ENCODE measurements at places on chromosomes 11 and 22.

DNA sequence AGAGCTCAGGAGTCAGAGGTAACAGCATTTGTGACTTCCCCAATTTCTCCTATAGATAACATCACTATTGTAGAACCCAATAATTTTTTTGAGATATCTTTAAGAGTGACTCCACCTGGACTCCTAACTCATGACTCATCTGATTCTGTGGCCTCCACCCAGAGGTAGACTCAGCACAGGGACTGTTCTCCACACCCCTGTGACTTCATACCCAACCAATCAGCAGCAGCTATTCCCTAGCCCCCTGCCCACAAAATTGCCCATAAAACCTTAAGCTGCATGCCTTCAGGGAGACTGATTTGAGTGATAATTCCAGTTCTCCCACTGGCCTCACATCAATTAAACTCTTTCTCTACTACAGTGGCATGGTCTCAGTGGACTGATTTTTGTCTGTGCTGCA, 475.4 kb upstream of the FAT3 start:
- DNase-seq: no peak

GRCh38 chr11:128776424-128777284, 82.8 kb downstream of the FLI1 start:
- peak; percentile 62 for DNase-seq

GRCh38 chr11:57571606-57572005, 4.1 kb upstream of the UBE2L6 start:
- no peak for DNase-seq

- DNase-seq: no peak
These were observed 7.8 kb downstream of the PRG3 start for GRCh38 chr11:57373146-57373545.

GRCh38 chr22:32618441-32619140, 144.0 kb downstream of the FBXO7 start:
- DNase-seq: no peak

GRCh38 chr11:2402106-2402505, 1.6 kb downstream of the TSSC4 start:
- no peak for DNase-seq

DNA sequence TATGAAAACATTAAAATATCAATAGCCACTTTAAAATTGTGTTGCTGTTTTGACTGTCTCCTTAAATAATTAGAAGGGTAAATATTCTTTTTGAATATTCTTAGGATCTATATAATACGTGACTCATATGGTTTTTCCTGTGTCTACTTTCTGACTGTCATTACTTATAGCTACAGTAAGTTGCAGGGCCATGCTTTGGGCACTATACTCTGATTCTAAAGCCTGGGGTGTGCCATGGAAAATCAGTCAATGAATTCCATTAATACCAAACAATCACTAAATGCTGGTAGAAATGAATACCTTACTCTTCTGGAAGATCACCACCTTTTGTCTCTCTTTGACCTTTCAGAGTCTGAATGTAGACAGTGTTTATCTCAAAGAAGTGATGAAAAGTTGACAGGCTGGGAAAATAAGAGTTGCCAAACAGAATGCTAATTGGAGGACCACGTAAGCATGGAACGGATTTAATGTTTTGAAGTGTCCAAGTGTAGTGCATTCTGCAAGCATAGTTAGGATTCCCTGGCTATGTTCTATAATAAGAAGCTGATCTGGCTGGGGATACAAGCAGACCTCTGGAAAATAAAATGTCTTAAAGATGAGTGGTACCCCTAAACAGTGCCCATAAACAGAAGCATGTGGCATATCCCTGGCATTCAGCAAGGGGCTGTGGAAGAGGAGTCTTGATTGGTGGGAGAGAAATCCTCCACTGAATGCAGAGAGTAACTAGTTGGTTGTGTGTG, 16.8 kb downstream of the LUZP2 start:
- no peak for DNase-seq

DNA sequence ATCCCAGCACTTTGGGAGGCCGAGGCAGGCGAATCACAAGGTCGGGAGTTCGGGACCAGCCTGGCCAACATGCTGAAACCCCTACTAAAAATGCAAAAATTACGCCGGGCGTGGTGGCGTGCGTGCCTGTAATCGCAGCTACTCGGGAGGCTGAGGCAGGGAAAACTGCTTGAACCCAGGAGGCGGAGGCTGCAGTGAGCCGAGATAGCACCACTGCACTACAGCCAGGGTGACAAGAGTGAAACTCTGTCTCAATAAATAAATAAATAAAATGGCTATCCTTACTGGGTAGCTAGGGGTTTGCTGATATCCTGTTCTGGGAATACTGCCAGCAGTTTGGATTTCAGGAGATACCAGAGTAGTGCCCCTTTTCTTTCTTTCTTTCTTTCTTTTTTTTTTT, 2.4 kb upstream of the RBM14 start:
- no peak for DNase-seq

DNA sequence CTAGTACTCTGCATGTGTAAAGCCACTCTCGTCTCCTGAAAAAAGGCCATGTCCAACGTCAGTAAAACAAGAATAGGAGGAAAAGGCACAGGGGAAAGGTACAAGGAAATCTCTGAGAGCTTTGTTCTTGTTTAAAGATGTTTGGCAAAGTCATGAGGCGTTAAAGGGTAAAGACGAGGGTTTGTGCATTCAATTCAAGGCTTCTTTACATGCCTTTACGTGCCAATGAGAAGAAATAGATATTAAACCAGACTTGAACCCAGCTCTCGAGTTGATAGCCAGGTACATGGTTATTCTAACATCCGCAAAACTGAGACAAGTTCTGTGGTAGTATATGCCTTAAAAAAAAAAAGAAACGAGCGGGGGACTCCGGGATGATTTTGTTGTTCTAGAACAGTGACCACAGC, 704 bp upstream of the CFL1 start:
- peak; percentile 30 for DNase-seq

DNA sequence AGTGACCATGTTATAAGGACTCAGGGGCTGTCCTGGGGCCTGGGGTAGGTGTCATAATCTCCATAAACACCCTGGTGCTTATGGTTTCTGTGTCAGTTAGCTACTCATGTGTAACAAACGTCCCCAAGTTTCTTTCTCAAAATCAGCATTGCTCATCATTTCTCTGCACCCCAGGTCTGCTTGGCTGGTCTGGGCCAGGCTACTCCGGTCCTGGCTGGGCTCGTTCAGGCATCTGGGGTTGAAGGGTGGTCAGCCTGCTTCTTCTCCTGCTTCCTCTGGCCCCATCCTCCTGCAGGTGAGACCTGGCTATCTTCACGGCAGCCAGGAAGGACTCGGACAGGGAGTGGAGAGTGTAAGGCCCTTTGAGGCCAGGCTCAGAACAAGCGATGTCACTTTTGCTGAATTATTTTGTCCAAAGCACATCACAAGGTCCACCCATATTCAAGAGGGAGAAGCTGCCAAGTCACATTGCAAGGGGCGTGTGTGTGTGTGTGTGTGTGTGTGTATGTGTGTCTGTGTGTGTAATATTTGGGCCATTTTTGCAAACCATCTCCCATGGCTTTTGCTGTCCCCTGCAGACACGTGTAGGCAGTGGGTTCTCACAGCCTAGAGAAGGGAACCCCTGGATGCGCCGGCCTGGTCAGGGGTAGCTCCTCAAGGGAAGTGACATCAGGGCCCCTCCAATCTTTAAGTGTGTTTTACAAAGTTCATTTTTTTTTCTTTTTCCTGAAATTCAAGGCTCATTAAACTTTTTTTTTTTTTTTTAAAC, 535.8 kb downstream of the TBC1D22A start:
- DNase-seq: no peak

GRCh38 chr11:28107191-28107749, 686 bp downstream of the KIF18A start:
- peak; percentile 36 for DNase-seq

DNA sequence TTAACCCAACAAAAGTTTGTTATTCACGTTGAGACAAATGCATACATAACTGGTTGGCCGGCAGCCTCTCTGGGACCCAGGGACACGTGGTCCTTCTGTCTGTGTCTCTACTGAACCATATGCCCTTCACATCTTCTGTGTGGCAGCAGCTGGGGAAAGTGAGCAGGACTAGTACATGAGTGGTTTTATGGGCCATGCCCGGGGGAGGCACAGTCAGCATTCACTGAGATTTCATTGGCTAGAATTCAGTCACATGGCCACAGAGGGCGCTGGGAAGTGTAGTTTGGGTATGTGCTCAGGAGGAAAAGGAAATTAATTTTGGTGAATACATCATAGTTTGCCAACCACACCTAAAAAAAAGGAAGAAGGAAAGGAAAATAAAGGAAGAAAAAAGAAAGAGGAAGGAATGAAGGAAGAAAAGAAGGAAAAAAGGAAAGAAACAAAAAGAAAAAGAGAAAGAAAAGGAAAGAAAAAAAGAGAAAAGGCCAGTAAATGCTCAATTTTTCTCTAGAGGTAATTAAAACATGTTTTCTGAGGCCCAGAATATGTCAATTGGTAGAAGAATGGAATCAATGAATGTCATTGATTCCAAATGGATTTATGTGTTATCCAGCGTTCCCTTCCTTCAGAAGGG, 55.9 kb upstream of the KIRREL3 start:
- no peak for DNase-seq

GRCh38 chr11:88618327-88619070, 281.0 kb upstream of the CTSC start:
- no peak for DNase-seq

DNA sequence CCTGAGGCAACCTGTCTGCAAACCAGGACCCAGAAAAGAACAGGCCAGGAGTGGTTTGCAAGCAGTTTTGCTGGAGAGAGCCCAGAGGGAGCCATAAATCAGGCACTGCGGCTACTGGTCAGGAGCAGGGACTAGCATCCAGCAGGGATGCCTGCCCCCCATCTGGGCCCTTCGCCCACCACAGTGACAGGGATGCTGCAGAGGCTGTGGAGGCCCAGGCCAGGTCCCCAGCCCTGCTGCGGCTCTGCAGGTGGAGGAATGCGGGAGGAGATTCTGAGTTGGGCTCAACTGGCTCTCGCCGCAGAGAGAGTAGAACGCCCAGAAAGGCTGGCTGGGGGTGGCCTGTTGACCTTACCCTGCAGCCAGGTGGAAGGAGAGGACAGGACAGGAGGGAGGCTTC, 16.4 kb upstream of the NEFH start:
- no peak for DNase-seq

DNA sequence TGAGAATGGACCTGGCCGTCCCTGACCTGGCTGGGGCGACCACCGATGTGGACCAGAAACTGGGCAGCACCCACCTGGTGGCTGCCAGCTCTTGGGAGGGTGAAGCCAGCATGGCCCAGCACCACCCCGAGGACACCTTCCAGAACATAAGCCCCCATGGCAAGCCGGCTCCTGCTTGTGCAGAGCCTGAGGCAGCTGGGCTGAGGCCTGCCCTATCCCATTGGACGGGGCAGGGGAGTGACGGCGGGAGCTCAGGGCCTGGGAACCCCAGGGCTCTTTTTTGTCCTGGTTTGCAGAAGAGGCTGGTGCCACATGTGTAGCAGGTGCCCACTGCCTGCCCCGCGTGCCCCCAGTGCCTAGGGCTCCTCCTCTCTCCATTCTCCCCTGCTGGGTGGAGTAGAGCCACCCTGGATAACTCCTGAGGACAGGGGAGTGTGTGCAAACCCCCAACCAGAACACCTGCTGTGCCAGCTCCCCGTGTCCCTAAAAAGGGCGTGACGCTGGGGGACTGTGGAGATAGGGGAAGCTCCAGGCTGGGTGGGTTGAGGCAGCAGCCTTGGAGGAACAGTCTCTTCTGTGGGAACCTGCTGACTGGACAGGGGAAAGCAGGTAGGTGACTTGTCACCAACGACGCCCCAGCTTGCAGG, 11.9 kb downstream of the DUSP8 start:
- DNase-seq: no peak

Data from OCI-LY7 (cell line).